Substantia nigra (tissue), 51 donors: ENCODE measurements at places on chromosomes 1 and 21.

DNA sequence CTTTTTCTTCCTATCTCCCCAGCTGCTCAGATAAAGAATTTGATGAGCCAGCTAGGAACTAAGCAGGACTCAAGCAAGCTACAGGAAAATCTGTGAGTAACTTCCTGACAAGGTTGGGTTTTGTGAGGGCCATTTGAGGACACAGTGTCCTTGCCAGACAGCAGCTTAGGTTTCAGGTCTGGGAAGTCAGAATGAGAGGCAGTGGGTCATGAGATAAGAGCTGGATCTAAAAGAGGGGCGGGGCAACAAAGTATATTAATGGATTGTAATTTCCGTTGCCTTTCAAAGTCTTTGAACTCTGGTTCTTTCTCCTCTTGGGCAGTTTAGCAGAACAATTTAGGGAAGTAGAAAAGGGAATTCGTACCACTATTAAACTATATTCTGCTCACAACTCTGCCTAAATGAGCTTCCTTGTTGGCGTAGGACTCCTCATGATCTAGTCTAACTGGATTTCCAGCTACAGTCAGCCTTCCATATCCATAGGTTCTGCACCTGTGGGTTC is 16.6 kb downstream of the STX12 start:
- no peak for DNase-seq

GRCh38 chr1:24984800-24985522 is 54.9 kb upstream of the RUNX3 start:
- DNase-seq, result no peak

- no peak for DNase-seq
These were observed 76.1 kb upstream of the HOOK1 start for GRCh38 chr1:59738591-59739015.

- DNase-seq, result peak; percentile 88
These were observed at the start of gene CCDC24 for GRCh38 chr1:43991476-43992231. Gene CCDC24, plus strand, starts transcription at chr1:43991599. Its CDS starts 280 bp downstream, at chr1:43991879.

GRCh38 chr21:33300701-33301631 is 23.8 kb upstream of the IFNAR1 start:
- no peak for DNase-seq

- no peak for DNase-seq
These were observed 36.4 kb upstream of the FASLG start for GRCh38 chr1:172622541-172622940.

DNA sequence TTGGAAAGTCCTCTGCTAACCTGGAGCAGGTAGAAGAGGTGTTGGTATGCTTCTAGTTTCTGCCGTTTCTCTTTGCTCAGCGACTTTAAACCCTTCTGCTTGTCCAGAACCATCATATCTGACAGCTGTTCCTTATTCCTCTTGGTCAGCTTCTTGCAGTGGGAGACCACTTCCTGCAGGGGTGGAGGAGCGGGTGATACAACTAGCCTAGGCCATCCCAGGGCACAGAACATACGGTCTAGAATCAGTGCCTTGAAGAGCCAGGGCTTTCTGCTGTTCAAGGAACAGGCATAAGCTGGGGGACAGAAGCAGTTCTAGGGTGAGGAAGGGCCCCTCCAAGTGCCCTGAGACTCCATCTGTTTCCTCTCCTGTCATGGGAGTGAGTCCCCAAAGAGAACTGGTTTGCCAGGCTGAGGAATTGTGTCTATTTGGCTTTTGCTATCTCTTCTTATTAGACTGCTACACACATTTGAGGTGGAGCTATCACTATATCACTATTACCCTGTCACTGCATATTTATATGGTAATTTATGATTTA is 32.5 kb downstream of the IQGAP3 start:
- no peak for DNase-seq

DNA sequence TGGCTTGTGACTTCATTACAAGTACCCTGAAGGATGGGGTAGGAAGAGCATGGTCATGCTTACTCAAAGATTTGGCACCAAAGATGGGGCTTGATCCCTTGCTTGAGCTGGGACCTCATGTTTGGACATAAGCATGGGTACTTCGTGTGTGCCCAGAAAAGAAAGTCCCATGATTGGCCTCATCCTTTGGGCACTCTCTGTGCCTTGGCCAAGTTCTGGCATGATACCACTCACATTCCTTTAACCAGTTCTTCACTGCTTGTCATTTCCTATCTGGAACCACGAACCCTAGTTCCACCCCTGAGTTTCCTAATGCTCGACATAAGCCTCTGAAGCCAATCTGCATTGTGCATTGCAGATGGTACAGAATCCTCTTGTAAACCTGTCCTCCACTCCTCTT is 107.0 kb downstream of the NAV1 start:
- no peak for DNase-seq

DNA sequence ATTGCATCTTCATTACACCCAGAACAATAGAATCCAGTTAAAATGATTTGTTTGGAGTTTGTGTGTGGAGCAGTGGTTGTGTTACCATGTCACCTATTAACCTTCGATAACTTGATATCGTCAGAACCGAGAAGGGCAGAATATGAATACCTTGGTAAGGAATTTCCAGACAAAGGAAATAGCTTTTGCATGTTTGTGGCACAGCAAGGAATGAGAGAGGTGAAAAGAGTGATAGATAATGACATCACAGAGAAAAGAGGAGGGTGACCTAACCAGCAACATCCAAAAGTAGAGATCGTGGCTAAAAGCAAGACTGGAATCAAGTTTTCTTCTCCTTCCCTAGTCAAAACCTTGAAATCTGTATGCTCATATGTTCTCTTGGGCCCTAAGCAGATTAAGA is 244.6 kb upstream of the NEGR1 start:
- no peak for DNase-seq

DNA sequence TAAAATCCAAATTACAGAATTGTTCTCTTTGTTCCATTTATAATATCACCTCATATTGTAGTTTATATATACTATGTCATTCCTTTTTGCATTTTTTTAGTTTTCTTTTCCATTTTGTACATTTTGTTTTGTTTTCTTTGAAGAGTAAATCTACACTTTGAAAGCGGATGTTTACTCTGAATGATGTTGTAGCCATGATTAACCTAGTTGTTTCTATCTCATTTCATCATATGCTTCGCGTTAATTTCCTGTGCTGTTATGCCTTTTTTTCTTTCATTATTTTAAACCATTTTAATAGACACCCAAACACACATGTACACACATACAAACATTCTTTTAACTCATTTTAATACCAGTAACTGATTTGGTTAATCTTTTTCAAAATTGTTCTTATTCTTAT is 5.3 kb downstream of the OR2T6 start:
- no peak for DNase-seq

DNA sequence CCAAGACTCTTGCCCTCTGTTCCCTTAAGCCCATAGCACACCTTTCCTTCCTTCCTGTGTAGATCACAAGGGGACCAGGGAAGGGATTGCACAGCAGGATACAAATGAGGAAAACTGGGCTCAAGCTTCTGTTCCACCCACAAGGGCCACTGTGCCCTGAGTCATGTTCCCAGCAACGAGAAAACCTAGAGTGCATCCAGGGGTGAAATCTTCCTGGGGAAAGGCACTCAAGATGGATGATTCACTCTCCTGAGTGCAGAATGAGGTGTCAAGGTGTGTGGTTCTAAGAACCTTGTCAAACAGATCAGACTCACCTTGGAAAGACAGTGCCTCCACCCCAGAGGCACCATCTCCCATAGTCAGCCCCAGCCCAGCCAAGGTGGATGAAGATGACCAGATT is 40.7 kb upstream of the EYA3 start:
- no peak for DNase-seq

DNA sequence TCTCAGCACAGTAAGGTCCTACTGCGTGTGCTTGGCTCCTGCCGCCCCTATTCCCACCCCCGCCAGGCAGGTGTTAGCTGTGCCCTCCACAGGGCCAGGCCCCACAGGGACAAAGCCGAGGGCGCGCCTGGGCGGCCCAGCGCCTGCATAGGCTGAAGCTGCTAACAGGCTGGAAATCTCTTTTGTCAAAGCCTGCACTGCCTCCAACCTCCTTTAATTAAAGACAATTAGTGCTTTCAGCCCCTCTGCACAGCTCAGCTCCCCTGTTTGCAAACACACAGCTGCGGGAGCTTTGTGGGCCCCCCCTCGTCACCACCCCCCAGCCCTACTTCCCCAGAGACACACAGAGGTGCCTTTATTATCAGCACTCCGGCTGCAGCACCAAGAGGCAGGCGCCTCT is 95.9 kb downstream of the EPHB2 start:
- DNase-seq, result peak; percentile 88

DNA sequence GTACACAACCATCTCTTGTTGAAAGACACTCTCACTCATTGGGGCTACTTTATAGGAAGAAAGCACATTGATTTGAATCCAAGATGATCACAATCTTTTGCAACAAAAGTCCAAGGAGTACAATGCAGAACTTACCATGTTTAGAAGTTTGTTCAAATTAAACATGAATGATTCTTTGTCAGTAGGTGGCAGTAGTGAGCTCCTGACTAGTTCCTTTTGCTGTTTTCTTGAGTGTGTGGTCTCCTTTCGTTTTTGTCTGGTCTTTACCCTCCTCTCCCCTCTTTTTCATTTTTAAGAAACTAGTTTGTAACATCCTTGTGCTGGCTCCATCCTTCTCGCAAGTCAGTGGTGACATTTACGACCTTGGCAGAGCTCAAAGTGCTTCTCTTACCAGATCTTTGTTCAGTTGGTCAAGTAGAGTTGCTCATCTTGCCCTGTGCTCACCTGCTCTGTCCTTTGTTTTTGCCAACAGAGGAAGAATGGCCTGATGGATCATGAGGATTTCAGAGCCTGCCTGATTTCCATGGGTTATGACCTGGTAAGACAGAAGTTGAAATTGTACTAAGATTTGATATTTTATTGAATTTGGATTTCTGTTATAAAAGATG is 35.7 kb upstream of the MTR start:
- no peak for DNase-seq

DNA sequence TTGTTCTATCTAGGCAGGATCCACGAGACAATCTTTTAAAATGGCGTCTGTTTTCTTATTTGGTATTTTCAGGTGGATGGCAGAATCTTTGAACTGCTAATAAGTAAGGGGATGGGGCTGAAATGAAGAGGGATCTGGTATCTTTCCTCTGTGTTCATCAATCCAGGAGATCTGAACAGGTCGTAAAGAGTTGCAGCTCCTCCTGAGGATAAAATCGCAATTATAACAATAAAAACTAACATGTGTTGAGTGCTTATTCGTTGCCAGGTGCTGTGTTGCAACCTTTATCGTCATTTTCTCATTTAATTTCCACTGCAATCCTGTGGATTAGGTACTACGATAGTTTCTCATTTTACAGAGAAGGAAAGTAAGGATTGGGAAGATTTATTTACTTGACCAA is 134.6 kb upstream of the DPYD start:
- no peak for DNase-seq

- DNase-seq, result no peak
These were observed 3.7 kb downstream of the GPR37L1 start for GRCh38 chr1:202126426-202126825.

GRCh38 chr1:244751271-244751895 is 84.1 kb upstream of the COX20 start:
- no peak for DNase-seq

DNA sequence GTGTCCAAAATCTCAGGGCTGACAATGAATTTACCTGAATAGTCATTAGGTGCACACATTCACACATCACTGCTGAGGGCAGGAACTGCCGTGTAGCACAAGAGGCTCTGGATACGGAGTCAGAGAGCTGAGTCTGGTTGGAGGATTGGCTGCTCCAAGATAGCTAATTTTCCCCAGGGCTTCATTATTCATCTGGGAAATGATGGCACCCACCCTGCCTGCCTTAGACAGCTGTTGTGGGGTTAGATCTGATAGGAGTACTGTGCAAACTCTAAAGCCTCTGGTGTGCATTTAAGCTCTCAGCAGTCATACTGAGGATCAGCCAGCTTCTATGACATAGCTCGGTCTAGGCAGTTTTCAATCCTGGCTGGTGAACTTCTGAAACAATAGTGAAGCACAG is 67.0 kb downstream of the LMX1A start:
- no peak for DNase-seq

GRCh38 chr21:19810779-19811178 is 1187.4 kb upstream of the NCAM2 start:
- DNase-seq, result no peak
